ENCODE measurements at places on chromosomes 3 and 15. TPM values are rescaled to one million over a fixed set of nuclear protein-coding genes. Genes with fewer than 3 reads are reported as not detected.
A peak's percentile ranks its signal among the peaks of the same experiment; 100 is the strongest.

GRCh38 chr3:32958509-32958908 lies 7.1 kb downstream of the CCR4 start:
- no peak for ATAC-seq

- ATAC-seq = no peak
Observed at GRCh38 chr3:126316501-126316939, 40.7 kb downstream of the KLF15 start.

The PLSCR1 gene
- 154 TPM for total RNA-seq

- ATAC-seq = no peak
Observed at GRCh38 chr3:74607803-74608202, 6.7 kb downstream of the CNTN3 start.

- no peak for ATAC-seq
Observed at GRCh38 chr15:23039917-23040281, 530 bp upstream of the TUBGCP5 start.

- ATAC-seq = no peak
Observed at GRCh38 chr3:53792866-53793265, 53.4 kb downstream of the CHDH start.

DNA sequence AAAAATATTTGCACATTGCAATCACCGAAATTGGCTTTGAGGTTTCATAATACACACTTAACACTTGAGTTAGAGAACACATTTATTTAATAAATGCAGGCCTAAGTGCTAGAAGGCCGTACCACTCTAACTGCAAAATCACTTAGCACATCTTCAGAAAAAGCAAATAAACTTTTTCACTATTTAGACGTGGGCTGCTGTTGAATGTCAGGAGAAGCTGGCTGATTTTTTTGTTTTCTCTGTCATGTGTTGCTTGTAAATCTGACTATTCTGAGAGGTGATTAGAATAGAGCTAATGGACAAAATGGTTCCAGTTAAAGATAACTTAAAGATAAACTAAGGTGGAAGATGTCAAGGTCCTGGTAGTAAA lies 265.1 kb downstream of the FOXP1 start:
- ATAC-seq = no peak

- no peak for ATAC-seq
Observed at GRCh38 chr15:100635406-100636071, 33.1 kb downstream of the ASB7 start.

The DHX30 gene
- 48.1 TPM for total RNA-seq

DNA sequence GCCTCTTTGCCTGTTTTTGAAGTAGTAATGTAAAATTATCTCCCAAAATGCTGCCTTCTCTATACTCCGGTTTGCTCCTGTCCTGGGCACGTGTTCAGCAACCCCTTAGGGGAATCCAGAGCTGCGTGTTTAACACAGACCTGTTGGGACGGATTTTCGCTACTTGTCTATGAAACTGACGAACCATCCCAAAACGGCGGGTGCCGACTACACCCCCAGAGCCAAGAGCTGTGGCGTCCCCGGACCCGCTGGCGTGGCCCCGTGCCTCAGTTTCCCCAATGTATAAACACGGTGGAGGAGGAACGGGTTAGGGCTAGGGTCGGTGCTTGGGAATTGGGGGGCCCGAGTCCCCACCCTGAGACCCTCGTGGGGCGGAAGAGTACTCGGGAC lies 473 bp downstream of the FHIT start:
- no peak for ATAC-seq

GRCh38 chr15:52651868-52652267 lies 27.3 kb downstream of the ATOSA start:
- peak; percentile 86 for ATAC-seq

GRCh38 chr3:185549122-185549521 lies 3.3 kb downstream of the LIPH start:
- no peak for ATAC-seq

DNA sequence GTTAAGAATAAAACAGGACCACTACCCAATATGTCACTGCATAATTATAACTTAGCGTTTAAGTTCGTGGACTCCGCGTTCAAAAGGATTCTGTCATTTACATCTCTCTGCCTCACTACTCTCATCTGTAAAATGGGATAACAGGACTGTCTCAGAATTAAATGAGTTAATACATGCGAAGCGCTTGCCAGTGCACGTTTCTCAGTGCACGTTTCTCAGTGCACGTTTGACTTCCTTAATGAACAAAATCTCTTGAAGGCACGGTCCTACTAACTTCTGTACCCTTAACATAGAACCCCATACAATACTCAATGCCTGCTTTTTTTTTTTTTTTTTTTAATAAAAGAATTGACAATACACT lies 499 bp downstream of the RABL3 start:
- ATAC-seq = no peak
